Activated CD4-positive, CD25-positive, alpha-beta regulatory T cell (primary cell): ENCODE measurements at places on chromosomes 3 and 15.

DNA sequence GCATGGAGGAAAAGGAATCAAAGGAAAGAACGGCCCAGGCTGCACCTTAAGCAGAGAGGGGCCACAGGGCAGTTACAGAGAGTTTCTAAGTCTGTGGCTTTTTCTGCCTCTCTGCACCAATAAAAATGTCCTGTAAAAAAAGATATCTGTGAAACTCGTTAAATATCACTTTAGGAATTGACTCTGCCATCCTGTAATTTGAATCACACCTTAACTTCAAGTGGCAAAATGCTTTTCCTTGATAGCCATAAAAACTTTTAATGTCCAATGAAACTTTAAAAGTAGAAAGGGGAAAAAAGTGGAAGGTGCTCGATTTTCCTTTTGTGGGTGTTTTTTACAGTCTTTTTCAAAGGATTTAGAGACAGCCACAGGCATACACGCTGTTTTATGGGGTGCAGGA lies 255.7 kb downstream of the ARRDC4 start:
- DNase-seq = no peak

- no peak for DNase-seq
These were observed 7.7 kb downstream of the SELENOT start for GRCh38 chr3:150610785-150611184.

- DNase-seq = no peak
These were observed 140.0 kb downstream of the GADL1 start for GRCh38 chr3:30754426-30754825.

DNA sequence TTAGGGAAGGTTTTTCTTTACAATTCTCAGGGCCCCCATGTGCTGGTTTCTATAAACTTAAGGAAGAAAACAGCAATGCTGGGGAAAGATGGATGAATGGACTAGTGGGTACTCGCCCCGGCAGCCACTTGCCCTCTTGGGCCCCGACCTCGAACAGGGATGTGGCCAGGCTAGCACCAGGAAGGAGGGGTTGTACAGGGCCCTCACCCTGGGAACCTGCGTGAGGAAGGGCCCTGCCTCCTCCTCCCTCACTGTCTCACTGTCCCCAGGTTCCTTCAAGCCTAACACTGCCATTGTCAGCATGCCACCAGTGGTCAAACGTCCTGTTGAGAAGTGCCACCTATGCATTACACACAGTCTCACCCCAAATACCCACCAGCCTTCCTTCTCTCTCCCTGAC lies 9.1 kb downstream of the ADAMTS17 start:
- DNase-seq = no peak

DNA sequence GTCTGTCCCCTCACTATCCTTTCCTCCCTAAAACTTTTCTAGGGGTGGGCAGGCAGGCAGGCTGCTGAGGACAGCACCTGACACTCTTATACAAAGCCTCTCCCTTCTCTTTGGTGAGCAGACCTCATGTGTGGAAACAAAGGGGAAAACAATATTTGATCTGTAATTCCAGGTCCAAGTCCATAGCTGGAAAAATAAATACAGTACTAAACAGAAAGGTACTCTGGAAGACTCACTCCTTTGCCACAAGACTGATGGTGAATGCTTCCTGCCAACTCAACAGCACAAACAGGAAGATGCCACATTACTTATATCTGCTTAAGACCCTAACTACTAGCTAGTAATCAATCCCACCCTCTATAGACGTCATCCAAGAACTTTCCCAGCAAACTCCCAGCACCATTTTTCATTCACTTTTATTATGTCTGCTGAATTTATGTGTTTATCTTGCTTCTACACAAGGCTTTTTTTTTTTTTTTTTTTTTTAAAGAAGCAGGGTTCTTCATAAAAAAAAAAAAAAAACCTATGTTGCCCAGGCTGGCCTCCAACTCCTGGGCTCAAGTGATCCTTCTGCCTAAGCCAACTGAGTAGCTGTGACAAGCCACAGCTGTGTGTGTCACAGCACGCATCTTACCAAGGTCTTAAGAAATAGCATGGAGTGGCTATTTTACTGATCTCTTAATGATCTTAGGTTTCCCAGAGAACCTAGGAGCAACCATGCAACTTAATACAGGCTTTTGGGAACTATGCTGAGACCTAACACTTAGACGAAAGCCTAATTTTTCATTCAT lies 44.2 kb upstream of the CSPG5 start:
- no peak for DNase-seq
